ENCODE measurements at places on chromosomes 3 and 15. TPM values are rescaled to one million over a fixed set of nuclear protein-coding genes. Genes with fewer than 3 reads are reported as not detected.

RAD51 gene
- 32.2 TPM for polyA plus RNA-seq

CHL1 gene
- 0.03 TPM for polyA plus RNA-seq

UNC45A gene
- polyA plus RNA-seq = 74.1 TPM

PLSCR4 gene
- 1.8 TPM for polyA plus RNA-seq

LTK gene
- polyA plus RNA-seq = 0.06 TPM

FES gene
- polyA plus RNA-seq = 10.9 TPM

TICRR gene
- 13.1 TPM for polyA plus RNA-seq

TFG gene
- polyA plus RNA-seq = 98.4 TPM

FHIT gene
- polyA plus RNA-seq = 0.89 TPM

OR5K2 gene
- not detected for polyA plus RNA-seq

CCDC33 gene
- 3.3 TPM for polyA plus RNA-seq

PPP1R14D gene
- polyA plus RNA-seq = not detected

SNAP23 gene
- polyA plus RNA-seq = 58.0 TPM

MYRIP gene
- polyA plus RNA-seq = 0.54 TPM

WDR76 gene
- 4.1 TPM for polyA plus RNA-seq

GCNT3 gene
- not detected for polyA plus RNA-seq

DUOX2 gene
- polyA plus RNA-seq = 0.08 TPM

DNAH1 gene
- polyA plus RNA-seq = 1.9 TPM

LYZL4 gene
- not detected for polyA plus RNA-seq

CYP8B1 gene
- polyA plus RNA-seq = not detected

RBMS3 gene
- polyA plus RNA-seq = 3.7 TPM

UCN2 gene
- 0.14 TPM for polyA plus RNA-seq

CPNE4 gene
- 0.82 TPM for polyA plus RNA-seq

RPP14 gene
- 6.9 TPM for polyA plus RNA-seq

ADCY5 gene
- polyA plus RNA-seq = 48.9 TPM

Data from H1 (cell line).